Activated naive CD8-positive, alpha-beta T cell treated with anti-CD3 and anti-CD28 coated beads for 36 hours (primary cell): ENCODE measurements at places on chromosomes 12 and 14.

DNA sequence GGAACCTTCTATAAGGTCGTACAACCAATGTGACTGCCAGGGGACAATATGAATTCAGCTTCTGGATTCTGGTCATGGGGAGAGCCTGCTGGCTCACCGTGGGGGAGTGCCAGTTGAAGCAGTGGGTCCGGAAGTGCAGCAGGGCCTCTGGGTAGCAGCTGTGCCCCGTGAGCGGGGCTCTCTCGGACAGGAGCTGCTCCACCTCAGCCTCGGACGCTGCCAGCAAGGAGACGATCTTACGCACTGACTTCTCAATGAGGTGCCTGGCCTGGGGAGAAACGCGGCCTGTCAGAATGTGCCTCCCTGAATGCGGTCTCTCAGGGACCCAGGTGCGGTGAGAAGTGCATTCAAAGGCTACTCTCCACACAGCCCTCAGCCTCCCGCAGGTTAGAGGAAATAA is 42.0 kb downstream of the LGMN start:
- DNase-seq, result no peak

DNA sequence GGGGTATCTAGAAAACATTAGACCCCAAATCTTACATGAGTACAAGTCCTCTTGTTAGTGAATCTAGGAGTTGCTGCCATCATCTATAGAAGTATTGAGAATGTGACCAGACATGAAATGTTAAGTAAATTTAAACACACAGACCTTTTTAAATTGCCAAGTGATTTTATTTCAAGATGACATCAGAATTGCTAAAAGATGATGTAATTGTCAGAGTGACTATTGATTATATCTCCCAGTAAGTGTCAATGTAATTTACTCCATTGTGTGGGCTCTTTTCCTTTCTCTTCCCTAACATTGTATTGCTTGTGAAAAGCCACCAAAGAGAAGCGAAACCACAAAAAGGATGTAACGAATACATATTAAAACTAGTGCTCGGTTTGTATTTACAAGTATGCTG is 16.8 kb downstream of the ADAM21 start:
- DNase-seq, result no peak

GRCh38 chr12:115504306-115505290 is 772.9 kb downstream of the MED13L start:
- no peak for DNase-seq

- DNase-seq, result no peak
Measured at GRCh38 chr12:67077617-67078016, 191.5 kb upstream of the CAND1 start.

- DNase-seq, result no peak
Measured at GRCh38 chr12:27319409-27319808, 13.2 kb upstream of the BMAL2 start.

DNA sequence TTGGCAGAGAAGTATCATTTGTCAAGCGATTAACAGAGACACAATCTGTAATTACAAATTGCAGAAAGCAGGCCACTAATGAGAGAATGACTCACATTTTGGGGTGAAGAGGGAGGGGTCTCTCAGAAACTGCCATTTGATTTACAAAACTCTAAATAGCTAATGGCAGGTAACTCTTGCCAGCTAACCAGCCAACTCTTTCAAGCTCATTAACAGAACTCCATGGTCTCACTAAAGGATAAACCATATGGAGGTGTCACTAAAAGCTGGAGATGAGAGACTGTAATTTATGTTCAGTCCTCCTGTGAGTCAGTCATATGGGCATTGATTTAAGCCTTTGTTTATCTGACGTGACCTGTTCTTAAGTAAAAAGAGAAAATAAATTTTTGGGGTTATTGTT is 336.4 kb downstream of the FOXG1 start:
- no peak for DNase-seq

- DNase-seq, result no peak
Measured at GRCh38 chr12:108531929-108532848, 17.1 kb downstream of the FICD start.

GRCh38 chr14:50099335-50099734 is 17.0 kb downstream of the VCPKMT start:
- DNase-seq, result no peak

GRCh38 chr12:109836916-109837315 is 3.7 kb upstream of the TRPV4 start:
- DNase-seq, result no peak

- DNase-seq, result no peak
Measured at GRCh38 chr14:46147452-46147851, 504.1 kb downstream of the RPL10L start.

GRCh38 chr14:51963286-51963685 is 26.1 kb upstream of the RTRAF start:
- no peak for DNase-seq

DNA sequence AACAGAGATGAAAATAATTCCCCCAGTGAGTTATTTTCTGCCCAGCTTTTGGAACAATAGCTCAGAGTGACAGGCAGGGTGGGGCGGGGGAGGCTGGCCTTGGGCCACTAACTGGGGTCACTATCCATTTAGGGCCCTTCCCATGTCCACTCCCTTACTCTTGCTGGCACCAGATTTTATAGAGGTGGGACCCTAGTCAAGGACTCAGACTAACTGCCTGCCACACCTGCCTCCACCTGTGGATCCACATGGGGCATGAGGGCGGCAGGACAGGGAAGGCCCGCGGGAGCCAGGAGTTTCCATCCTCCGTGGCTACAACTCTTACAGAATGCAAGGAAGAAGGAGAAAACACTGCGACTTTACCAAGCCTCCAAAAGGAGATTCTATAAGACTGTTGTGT is 10.1 kb downstream of the VDR start:
- DNase-seq, result no peak

DNA sequence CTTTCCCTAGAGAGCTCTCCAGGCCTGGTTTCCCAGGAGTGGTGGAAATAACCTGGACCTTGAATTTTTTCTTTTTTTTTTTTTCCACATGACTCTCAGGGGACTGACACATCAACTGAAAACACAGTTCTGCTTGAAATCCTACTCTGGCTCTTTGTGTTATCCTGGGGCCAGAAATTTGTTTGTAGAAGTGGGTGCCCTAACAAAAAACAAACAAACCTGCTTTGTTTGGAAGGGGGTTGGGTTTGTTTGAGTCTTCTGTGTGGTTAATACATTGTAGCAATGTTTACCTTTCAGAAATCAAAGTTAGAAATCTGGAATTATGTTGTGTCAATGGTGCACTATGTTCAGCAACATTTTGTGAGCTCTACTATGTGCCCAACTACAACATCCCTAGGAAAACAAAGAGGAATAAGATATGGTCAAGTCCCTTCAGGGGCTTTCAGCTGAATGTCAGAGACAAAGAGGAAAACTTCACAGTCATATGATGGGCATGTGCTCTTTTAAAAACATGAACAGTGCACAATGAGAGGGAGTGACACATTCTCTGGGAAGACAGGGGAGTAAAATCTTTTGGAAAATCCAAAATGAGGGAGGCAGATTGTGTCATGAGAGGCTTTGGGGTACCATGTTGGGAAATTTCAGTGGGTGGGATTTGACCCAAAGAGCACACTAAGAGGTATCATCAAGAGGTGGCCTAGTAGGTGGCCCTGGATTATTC is 1.5 kb upstream of the IGF1 start:
- no peak for DNase-seq
